ENCODE measurements at places on chromosomes 6 and 20.
A peak's percentile ranks its signal among the peaks of the same experiment; 100 is the strongest.

DNA sequence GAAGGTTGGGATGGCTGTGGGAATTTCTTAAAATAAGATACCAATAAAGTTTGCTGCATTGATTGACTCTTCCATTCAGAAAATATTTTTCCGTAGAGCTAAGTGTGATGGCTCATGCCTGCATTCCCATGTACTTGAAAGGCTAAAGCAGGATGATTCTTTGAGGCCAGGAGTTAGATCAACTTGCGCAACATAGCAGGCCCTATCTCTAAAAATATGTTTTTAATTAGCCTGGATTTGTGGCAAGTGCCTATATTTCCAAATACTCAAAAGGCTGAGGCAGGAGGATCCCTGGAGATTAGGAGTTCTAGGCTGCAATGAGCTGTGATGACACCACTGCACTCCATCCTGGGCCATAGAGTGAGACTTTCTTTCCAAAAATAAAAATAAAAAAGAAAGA is 431.2 kb upstream of the PTCHD4 start:
- no peaks in the 10 kb centered on the region for H3K27me3 ChIP-seq
- no peak overlapping the region for H3K4me3 ChIP-seq
- no peaks in the 10 kb centered on the region for H3K4me1 ChIP-seq

DNA sequence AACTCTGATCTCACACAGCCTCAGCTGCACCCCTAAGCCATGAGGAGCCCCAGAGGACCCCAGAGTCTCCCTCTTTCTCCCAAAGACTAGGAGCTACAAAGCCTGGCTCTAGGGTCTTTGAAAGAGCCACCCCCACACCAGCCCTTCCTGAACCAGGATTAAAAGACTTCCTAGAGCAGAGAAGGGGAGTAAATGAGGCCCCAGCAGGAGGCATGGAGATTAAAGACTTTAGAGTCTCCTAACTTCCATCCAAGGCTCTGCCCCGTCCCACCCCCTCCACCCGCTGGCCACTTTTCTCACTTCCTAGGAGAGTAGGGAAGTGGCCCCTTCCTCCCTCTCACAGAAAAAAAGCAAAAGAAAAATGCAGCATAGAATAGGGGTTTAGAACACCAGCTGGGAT is 1.7 kb downstream of the PREX1 start:
- peak overlapping the region; percentile 95 for H3K27ac ChIP-seq
- DNase-seq, result no peak
- H3K27me3 ChIP-seq, result no peaks in the 10 kb centered on the region
- peaks cover 75% of the 10 kb centered on the region for H3K4me1 ChIP-seq
- peak overlapping the region; percentile 97 for H3K4me3 ChIP-seq

DNA sequence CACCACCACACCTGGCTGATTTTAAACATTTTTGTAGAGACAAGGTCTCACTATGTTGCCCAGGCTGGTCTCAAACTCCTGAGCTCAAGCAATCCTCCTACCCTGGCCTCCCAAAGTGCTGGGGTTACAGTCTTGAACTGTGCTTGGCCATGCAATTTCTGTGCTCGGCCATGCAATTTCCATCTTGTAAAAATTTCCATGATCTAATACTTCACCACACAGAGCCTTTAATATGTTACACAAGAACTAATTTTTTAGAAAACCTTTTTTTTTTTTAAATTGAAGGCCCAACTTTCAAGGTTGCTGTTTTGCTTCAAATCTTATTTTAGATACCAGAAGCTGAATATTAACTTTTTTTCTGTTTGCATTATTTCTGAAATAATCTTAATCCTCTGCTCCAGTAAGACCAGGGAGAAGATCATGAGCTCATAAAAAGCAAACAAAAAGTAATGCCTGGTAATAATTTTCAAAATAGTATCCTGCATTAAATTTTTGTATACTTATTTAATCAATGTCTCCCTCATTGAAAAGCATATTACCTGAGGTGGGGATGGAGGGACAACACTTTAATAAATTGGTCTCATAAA is 38.1 kb upstream of the ARMC2 start:
- peaks cover 11% of the 10 kb centered on the region for H3K4me1 ChIP-seq
- no peak for DNase-seq
- no peak overlapping the region for H3K27ac ChIP-seq
- H3K4me3 ChIP-seq, result no peak overlapping the region
- no peaks in the 10 kb centered on the region for H3K27me3 ChIP-seq

DNA sequence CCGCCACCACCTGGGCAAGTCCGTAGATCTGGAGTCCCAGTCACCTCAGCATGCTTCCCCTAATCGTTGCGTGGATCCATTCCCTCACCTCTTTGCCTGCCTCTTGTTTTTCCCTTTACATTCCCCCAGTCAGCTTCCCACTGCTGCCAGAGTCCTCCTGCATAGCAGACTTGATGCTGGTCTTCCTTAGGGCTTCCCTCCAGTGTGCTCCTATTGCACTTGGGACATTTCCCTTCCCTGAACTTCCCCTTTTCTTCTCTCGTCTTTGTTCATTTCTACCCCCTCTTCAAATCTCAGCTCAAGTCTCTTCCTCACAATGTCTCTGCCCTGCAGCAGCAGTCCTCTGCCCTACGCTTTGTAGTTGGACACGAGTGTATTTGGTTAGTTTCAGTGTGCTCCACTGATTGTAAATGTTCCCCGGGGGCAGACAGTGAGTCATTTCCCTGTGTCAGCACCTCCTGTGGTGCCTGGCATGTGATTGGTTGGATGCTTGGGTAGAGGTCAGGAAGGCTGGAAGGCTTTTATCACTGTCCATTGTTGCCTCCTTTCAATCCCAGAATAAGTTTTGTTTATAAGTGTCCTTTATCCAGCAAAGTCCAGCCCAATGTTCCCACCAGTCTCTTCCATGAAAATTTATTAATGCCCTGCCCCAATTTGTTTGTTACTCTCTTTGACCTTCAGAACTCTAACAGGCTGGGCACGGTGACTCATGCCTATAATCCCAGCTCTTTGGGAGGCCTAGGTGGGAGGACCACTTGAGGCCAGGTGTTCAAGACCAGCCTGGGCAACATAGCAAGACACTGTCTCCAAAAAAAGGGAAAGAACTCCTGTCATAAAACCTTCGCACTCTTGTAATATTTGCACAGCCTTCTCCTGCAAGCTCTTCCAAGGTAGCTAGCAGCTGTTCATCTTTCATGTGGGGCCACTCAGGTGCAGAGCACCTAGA is 38.3 kb downstream of the FAM120B start:
- peaks cover 34% of the 10 kb centered on the region for H3K36me3 ChIP-seq
- H3K4me3 ChIP-seq, result no peak overlapping the region
- H3K27me3 ChIP-seq, result no peaks in the 10 kb centered on the region
- no peak for DNase-seq
- no peaks in the 10 kb centered on the region for H3K4me1 ChIP-seq

GRCh38 chr6:149935246-149935645 is 6.6 kb upstream of the ULBP2 start:
- H3K27ac ChIP-seq, result no peak overlapping the region
- no peaks in the 10 kb centered on the region for H3K36me3 ChIP-seq
- H3K4me3 ChIP-seq, result no peak overlapping the region
- no peak for DNase-seq

DNA sequence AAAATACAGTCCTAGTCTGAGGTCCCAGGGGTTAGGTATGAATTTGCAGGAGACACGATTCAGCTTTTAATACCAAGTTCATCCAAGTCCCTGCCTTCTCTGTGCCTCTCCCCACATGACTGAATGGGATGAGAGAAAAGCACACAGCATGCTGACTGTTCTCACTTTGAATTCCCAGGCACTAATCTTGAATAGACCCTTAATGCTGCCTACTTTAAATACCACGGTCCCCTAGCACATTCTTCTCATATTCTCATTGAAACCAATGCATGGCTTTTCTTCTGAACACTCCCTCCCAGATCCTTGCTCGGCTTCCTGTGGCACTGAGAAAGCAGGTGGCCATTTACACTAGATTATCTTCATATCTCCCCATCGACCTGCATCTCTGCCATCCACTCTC is 30.1 kb upstream of the SCAF8 start:
- no peak overlapping the region for H3K27ac ChIP-seq
- no peaks in the 10 kb centered on the region for H3K4me1 ChIP-seq
- no peak overlapping the region for H3K4me3 ChIP-seq
- no peak for DNase-seq
- peaks cover 11% of the 10 kb centered on the region for H3K27me3 ChIP-seq

All from naive B cell (primary cell).